ENCODE measurements at places on chromosomes 7 and 10.

DNA sequence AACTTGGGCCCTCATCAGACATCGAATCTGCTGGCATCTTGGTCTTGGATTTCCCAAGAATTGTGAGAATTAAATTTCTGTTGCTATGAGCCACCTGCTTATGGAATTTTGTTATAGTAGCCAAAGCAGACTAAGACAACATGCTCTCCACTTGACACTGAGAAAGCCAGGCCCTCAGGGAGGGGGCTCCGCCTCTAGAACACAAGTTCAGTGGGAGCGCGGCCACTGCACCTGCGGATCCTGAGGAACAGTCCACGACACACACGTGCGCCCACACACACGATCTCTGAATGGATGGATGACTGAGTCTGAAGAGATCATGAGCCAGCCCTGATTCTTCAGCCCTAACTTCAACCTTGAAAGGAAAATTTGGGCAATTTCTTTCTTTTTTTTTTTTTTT lies 73.7 kb downstream of the CTBP2 start:
- no peak for DNase-seq

DNA sequence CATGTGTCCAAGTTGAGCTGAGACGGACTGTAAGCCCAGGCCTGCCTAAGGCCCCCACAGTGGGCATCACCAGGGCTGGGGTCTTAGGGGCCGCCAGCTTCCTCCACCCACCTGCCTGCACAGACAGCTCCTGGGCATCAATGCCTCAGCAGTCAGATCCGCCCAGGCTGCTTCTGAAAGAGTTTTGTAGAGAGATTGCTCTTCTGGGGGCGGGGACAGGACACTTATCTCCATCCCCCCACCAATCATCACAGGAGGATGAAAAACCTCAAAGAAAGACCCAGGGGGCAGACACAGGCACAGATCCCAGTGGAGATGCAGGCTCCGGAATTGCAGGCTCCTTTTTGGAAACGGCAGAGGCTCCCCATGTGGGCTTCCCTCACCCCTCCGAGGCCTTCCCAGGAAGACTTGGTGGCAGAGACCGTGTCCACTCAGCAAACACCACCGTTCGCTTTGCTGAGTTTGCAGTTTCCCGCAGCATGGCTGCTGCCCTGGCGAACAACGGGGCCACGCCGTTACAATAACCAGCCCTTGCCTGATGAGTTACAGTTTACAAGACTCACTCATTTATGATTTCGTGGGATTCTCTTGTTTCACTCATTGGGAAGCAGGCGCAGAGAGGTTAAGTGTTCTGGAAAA lies 96.4 kb downstream of the MKI67 start:
- DNase-seq: no peak

- no peak for DNase-seq
These were observed 182.0 kb downstream of the RPS24 start for GRCh38 chr10:78215645-78216044.

DNA sequence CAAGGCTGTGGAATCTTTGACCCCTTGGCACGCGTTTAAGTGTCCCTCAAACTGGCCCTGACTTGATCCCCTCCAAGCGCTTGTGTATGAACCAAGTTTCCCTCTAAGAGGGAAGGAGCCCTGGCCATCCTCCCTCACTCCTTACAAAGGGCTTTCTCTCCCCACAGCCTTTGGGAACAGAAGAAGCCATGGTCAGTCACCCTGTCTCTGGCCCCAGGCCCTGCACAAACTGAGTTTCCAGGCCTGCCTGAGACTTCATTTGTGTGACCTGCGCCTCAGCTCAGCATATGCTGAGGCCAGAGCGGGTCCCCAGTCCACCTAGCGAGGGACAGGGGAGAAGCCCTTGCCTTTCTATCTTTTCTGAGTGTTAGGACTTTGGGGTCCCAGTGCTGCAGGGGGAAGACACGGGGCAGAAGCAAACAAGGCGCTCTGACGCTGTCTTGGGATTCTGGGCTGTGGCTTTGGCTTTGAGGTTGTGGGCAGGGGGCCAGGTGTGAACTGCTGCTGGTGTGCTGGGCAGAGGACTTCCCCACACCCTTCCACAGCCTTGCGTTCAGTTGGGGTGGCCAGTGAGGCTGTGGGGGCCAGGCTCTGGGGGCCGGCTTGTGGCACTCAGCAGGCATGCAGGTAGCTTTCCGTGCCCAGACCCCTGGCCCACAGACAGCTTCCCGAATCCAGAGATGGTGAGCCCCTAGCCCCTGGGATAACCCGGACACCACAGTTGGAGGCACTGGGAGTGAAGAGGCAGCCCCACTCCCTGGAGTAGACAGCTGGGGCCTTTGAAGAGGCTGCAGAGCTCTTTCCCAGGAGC lies 1.5 kb downstream of the RET start:
- DNase-seq: no peak

DNA sequence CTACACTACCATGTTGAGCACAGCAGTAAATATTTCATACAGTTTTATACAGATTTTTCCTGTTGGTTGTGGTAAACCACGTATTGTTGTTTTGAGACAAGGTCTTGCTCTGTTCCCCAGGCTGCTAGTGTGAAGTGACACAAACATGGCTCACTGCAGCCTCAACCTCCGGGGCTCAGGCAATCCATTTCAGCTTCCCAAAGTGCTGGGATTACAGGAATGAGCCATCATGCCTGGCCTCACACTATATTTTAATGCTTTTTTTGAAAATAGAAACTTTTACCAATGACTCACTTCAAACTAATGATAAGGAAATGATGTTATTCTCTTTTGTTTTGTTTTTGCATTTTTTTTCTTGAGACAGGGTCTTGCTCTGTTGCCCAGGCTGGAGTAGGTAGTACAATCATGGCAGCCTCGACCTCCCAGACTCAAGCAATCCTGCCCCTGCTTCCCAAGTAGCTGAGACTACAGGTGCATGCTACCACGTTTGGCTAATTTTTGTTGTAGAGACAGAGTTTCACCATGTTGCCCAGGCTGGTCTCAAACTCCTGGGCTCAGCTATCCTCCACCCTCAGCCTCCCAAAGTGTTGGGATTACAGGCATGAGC lies 210.6 kb downstream of the TPST1 start:
- no peak for DNase-seq

DNA sequence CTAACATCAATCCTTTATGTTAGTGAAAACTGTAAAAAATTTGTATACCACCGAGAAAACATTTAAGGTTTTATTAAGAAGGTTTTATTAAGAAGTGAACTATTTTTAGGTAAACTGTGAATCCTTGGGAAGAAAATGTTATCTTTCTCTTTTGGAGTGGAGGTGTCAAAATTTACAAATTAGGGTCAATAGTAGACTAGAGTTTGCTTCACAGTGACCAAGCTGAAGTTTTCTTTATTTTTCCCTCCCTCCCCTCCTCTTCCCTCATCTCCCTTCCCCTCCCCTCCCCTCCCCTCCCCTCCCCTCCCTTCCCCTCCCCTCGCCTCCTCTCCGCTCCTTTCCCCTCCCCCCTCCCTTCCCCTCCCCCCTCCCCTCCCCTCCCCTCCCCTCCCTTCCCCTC lies 168.8 kb downstream of the CNTNAP2 start:
- DNase-seq: no peak

- no peak for DNase-seq
These were observed 525.4 kb downstream of the GALNT17 start for GRCh38 chr7:71657386-71657785.

DNA sequence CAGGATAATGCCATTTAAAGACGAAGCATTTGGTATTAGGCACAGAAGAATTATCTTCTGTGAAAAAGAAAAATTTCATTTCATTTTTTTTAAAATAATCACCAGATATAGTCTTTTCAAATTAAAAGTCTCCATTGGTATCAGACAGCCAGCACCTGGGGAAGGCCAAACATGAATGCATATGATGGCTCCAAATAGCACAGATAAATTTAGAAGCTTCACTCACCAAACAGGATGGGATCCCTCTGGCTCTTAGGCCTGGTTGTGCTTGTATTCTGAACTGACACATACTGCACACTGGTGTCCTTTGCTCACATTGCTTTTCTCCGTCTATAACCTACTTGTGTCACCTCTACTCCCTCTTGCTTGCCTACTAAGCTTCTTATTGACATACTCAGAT lies 169.5 kb upstream of the CHRM2 start:
- DNase-seq: no peak

GRCh38 chr7:105916603-105917002 lies 40.2 kb upstream of the ATXN7L1 start:
- DNase-seq: no peak

GRCh38 chr7:29843093-29843492 lies 36.8 kb downstream of the WIPF3 start:
- no peak for DNase-seq

DNA sequence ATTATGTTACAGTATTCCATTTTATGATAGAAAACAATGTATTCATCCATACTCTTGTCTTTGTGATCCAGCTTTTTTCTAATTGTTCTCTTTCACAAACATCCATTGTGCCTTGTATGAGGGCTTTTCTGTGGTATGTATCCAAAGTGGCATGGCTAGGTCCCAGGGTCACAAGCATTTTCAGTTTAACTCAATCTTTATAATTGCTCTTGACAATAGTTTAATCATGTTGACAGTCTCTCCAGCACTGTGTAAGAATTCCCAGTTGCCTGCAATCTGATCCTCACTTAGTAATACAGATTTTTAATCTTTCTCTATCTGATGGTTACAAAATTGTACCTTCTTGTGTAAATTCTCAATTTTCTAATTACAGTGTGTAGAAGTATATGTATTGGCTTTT lies 533.4 kb downstream of the NEBL start:
- DNase-seq: no peak

GRCh38 chr7:102841290-102841689 lies 71.5 kb upstream of the LRRC17 start:
- DNase-seq: no peak

DNA sequence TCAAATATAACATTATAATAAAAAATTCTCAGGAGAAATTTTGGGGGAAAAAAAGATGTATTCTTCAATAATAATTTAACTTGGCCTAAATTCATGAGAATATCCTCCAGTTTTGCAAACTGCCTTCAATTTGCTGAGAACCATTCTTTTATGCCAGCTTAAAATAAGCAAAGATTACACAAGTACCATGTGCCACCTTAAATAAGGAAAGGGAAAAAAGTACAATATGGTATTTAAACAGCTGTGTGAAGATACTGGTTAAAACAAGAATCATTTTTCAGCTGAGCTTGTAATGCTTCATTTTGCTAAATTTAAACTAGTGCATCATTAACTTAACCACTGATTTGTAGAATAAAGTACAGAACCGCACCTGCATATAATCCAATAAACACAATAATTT lies 217.8 kb downstream of the LRRN3 start:
- no peak for DNase-seq

DNA sequence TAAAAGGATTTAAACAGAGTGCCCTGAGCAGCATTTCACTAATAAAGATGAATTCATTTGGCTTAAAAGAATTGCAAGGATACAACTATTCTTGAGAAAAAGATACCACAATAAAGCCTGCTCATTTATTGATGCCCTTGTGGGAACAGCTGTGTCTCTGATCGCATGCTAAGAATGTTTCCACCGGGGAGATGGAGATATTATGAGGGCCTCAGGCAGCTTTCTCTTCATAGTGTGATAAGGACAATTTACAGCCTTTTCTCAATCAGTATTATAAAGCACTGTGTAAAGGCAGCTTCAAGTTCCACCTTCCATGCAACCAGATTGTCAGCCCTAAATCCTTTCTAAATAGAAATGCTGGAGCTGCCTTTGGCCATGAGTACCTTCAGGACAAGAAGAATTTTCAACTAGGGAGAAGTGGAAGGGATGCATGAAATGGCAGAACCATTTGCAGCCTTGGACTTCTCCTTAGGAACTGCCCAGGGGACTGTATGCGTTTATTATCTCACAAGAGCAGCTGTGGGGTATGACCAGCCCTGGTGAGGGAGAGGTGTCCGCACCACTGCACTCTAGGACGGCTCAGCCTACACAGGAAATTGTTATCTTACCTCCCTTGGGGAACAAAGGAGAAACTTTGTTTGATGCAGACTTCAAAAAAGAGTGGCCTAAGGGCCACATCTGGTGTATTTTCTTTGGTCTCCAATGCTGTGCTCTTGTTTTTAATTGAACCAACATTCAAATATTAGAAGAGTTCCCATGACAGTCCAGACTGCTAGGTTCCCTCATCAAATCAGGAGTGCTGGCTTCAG lies 116.9 kb upstream of the PCGF5 start:
- DNase-seq: no peak

GRCh38 chr7:101630591-101630990 lies 1.5 kb upstream of the MYL10 start:
- no peak for DNase-seq

GRCh38 chr7:27073076-27073475 lies 22.7 kb downstream of the HOXA1 start:
- DNase-seq: no peak

DNA sequence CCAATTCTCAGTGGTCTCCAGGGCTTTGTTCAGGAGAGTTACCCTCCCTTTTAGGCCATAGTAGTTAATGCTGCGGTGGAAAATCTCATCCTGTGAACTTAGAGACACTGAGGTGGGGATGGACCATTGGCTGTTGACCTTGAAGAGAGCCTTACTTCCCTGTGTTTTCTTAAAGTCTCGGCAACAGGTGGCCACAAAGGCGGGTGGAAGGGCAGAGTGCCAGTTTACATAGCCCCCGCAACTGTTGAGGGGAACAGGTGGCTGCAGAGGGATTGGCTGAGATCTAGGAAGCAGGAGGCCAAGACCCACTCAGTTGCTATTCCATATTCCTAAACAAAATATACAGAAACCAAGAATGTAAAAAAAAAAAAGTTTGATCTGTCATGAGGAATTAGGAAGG lies 160.6 kb downstream of the ST7 start:
- DNase-seq: no peak

DNA sequence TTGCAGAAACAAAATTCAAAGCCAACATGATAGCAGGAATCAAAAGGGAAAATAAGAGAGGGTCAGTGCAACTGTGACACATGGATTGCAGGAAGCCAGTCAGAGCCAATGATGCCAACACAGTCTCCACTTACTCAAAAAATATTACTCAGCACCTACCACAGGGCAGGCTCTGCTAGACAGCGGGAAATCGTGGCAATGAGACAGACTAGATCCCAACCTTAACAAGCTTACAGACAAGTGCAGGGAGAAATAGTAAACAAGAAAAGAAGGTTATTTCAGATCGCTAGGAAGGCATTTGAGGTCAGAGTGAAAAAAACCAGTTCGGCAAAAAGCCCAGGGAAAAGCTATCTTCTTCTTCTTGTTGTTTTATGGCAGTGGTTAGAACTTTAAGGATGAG lies 45.2 kb upstream of the NPFFR1 start:
- DNase-seq: no peak

DNA sequence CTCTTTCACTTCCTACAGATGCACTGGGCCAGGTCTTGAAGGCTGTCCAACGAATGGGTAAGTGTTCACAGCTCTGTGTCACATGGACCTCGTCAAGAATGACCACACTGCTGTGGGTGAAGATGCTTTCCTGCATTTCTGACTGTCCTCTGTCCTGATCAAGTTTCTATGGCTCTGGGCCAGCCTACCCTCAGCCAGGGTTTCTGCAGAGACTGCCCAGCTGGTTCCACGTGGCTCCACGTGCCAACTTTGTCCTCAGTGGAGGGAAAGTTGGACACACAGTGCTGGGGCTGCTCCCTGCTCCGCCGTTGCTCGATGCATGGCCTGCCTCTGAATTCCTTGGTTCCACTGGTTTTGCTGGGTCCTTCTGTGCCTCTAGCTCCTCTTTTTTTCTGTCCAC lies 152.3 kb downstream of the EGFR start:
- DNase-seq: no peak

GRCh38 chr10:79116801-79117723 lies 48.3 kb downstream of the ZMIZ1 start:
- no peak for DNase-seq

Measured in effector memory CD8-positive, alpha-beta T cell (primary cell).